ENCODE measurements at places on chromosomes 11 and 22. TPM values are rescaled to one million over a fixed set of nuclear protein-coding genes. Genes with fewer than 3 reads are reported as not detected.

Gene NAV2
- 0.43 TPM for total RNA-seq

Gene FADS3
- 17.8 TPM for total RNA-seq

Gene BEST1
- 1.4 TPM for total RNA-seq

Gene FAM118A
- total RNA-seq: 42.0 TPM

DNA sequence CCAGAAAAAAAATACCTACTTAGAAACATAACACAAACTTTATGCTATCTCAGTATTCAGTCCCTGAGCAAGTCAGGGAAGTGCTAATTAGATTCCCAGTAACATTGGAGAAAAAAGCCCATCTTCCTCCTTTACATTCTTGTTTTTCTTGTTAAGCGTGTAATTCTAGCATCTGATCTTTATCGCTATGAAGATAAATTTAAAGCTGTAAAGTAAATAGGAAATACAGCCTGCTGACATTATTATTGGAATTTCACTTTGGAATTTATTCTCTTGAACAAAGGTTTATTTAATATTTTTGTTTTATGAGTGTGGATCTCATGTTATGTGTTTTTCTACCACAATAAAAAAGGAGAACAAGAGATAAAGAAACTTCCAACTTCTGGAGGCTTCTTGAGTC is 13.9 kb downstream of the ALKBH3 start:
- DNase-seq: no peak

GRCh38 chr22:43270314-43270908 is 72.8 kb downstream of the SCUBE1 start:
- DNase-seq: no peak

GRCh38 chr11:98766903-98767302 is 253.8 kb upstream of the CNTN5 start:
- no peak for DNase-seq

- peak; percentile 30 for DNase-seq
Observed at GRCh38 chr11:69242266-69242920, 51.6 kb upstream of the MYEOV start.

DNA sequence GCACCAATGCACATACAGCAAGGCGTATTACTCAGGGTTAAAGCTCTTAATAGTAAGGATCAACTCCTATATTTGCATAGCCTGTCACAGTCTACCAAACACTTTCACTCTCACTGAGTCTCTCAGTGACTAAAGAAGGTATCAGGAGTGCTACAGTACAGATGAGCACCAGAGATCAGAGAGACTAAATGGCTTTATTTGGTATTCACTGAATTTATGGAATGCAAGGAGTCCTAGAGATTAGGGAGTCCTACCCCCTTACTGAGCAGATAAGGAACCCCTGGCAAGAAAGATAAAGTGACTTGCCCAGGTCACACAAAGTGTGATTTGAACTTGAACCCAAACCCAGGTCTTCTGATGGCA is 396.4 kb upstream of the CCDC90B start:
- no peak for DNase-seq

DNA sequence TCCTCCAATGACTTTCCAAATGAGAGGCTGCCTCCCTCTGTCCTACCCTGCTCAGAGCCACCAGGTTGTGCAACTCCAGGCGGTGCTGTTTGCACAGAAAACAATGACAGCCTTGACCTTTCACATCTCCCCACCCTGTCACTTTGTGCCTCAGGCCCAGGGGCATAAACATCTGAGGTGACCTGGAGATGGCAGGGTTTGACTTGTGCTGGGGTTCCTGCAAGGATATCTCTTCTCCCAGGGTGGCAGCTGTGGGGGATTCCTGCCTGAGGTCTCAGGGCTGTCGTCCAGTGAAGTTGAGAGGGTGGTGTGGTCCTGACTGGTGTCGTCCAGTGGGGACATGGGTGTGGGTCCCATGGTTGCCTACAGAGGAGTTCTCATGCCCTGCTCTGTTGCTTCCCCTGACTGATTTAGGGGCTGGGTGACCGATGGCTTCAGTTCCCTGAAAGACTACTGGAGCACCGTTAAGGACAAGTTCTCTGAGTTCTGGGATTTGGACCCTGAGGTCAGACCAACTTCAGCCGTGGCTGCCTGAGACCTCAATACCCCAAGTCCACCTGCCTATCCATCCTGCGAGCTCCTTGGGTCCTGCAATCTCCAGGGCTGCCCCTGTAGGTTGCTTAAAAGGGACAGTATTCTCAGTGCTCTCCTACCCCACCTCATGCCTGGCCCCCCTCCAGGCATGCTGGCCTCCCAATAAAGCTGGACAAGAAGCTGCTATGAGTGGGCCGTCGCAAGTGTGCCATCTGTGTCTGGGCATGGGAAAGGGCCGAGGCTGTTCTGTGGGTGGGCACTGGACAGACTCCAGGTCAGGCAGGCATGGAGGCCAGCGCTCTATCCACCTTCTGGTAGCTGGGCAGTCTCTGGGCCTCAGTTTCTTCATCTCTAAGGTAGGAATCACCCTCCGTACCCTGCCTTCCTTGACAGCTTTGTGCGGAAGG is 2.9 kb downstream of the APOC3 start:
- no peak for DNase-seq

Measured in natural killer cell (primary cell).